Spinal cord (tissue), 10 donors: ENCODE measurements at places on chromosomes 16 and 17. TPM values are rescaled to one million over a fixed set of nuclear protein-coding genes. Genes with fewer than 3 reads are reported as not detected.

DNA sequence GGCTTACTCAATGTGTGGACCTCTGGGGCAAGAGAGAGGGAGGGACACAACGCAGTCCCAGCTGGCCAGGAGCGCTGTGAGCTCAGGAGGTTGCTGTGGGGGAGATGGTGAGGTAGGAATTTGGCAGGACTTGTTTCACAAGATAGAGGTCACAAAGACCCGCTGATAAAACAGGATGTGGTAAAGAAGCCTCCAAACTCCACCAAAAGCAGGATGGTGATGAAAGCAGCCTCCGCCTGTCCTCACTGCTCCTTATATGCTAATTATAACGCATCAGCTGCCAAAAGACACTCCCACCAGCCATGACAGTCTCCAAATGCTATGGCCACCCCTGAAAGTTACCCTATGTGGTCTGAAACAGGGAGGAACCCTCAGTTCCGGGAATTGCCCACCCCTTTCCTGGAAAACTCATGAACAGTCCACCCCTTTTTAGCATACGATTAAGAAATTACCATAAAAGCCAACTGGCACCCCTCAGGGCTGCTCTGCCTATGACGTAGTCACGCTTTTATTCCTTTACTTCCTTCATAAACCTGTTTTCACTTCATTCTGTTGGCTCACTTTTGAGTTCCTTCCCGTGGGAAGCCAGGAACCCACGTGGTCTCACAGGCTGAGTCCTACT is 5.3 kb upstream of the EIF4A3 start:
- DNase-seq = no peak

DNA sequence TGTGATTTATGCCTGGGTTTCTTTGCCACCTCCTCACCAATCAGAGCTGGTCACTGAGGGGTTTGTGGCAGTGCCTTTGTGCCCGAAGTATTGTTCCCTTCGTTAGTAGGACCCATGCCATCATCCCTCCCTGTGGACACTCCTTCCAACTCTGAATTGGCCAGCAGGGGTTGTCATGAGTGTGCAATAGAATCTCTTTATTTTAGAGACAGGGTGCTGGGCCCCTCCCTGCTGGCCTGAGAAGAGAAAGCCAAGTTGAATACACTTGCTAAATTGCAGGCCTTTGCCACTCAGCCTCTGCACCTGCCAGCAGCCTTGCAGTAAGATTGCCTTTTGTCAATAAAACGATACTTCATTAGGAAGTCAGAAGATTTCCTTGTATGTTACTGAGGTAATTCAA is 40.7 kb upstream of the SLC12A3 start:
- DNase-seq = peak; percentile 57

- DNase-seq = no peak
Observed at GRCh38 chr16:51497541-51498211, 346.6 kb upstream of the SALL1 start.

DNA sequence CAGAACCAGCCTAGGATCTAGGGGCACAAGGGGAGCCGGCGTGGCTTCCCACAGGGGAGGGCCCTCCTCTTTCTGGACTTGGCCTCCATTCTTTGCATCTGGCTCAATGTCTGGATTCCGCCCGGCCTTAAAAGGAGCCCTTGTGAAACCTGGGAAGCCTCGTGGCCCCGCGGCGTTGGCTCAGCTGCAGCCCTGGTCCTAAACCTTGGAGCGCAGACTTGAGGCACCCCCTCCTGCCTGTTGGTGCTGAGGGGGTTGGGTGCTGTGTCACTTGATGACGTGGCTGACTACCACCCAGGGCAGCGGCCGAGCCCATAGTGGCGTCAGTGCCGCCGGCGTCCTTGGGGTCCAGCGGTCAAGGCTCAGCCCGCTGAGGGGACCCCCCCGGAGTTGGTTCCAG is 4.4 kb downstream of the TRAPPC2L start:
- DNase-seq = no peak

TBC1D3E gene
- not detected for total RNA-seq

PHOSPHO1 gene
- total RNA-seq = 12.2 TPM
